ENCODE measurements at places on chromosomes 2 and 18.

- DNase-seq, result no peak
Observed at GRCh38 chr2:56127010-56127409, 56.8 kb upstream of the CCDC85A start.

- peak; percentile 28 for DNase-seq
Observed at GRCh38 chr18:23386317-23386716, 66.8 kb upstream of the RIOK3 start.

DNA sequence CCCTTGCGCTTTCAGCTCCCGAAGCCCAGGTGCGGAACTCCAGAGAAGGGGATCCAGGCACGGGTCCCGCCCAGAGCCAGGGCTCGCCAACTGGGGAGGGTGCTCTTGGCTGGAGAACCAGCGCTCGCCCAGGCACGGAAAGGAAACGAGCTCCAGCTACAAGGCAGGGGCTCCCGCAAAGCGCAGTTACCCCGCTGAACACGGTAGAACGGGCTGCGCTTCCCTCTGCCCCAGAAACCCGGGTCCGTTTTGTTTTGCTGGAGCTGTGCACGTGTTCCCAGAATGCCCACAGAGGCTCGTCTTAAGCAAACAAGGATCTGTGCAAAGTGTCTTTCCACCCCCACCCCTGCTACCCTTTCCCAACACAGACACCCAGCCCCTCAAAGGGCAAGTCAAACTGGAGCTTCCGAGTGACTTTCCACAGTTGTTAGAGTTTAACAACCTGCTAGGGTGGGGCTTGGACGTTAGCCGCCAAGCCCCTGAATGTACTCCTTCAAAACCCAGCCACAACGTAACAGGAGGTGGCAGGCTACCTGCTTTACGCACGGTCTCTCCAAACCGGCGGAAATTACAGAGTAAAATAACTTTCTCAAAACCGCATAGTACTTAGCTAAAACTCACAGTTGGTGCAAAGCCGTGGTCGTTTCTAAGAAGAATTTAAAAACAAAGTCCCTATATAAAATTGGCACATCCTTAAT is 775 bp downstream of the RNF125 start:
- peak; percentile 2 for DNase-seq

- no peak for DNase-seq
Observed at GRCh38 chr2:20650393-20650876, 463 bp downstream of the HS1BP3 start.

DNA sequence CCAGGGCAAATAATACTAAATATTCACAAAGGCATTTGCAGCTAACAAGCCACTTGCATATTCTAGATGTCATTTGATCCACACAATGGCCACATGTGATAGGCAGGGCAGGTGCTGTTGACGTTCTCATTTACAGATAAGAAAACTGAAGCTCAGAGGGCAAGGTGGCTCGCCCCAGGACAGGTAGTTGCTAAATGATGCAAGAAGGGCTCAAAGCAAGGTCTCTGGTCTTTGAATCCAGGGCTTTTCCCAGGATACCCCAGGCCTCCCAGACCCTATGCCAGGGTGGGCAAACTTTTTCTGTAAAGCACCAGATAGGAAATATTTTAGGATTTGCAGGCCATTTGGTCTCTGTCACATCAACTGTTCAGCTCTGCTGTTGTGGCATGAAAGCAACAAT is 35.1 kb downstream of the LOXHD1 start:
- DNase-seq, result no peak
